ENCODE measurements at places on chromosomes 3 and 15.

GRCh38 chr3:102182162-102182561, 252.7 kb upstream of the ZPLD1 start:
- DNase-seq = no peak

- DNase-seq = no peak
These were observed 858.8 kb downstream of the FHIT start for GRCh38 chr3:60392501-60392900.

DNA sequence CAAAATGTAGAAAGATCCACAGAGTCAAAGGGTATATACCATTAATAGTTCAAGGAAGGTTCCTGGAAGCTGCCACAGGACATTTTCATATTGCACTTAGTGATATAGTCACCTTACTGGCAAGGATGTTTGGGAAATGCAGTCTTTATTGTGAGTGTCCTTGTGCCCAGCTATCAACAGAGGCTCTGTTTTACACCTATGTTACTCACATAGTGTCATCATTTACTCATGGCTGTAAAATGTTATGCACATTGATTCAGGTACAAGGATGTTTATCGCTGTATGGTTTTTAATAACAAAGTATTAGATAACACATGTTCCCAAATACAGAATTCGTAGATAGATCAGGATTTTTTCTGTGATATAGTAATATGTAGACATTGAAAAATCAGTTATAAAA, 50.9 kb downstream of the ZPLD1 start:
- DNase-seq = no peak

GRCh38 chr3:64131725-64132469, 93.4 kb downstream of the PRICKLE2 start:
- DNase-seq = no peak

DNA sequence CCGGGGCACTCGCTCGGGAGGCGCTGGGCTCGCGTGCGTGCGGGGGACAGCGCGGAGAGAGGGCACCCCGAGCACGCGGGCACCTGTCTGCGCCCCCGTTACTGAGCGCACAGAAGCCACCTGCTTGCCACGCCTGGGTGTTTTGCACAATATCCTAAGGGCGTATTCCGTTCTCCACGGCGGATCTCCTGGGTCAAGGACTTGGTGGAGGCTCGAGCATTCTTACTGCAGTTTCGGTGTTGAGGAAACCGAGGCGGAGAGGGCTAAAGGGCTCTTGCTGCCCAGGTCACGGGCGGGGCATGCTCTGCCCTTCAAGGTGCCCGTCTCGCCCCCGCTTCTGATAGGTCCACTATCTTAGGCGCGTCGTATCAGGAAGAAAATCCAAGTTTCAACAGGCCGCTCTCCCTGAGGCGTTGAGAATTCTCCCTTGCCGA, 526 bp downstream of the GPD1L start:
- no peak for DNase-seq

DNA sequence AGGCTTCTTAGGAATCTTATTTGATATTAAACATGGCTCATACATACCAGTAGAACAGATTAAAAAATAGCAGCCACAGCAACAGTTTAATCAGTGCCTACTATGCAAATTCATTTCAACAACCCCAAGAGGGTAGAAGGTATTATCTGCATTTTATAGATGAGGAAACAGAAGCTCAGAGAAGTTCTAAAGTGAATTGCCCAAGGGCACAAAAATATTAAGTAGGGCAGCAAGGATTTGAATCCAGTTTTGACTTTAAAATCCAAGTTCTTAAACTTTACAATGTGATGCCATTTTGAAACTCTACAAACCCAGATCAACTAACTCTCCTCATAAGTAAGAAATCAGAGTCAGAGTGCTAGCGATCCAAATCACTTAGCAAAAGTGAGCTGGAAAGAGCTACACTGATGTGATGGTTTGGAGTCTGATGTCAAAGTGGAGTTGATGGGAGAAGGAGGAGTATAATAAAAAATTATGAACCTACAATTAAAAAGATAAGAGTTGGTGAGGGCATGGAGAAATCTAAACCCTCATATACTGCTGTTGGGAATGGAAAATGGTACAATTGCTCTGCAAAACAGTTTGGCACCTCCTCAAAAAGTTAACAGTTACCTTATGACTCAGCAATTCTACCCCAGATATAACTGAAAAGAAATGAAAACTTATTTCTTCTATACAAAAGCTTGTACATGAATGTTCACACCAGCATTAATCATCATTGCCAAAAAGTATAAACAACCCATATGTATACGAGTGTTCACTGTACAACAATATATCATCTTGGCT, 51.0 kb upstream of the PLXND1 start:
- DNase-seq = no peak

DNA sequence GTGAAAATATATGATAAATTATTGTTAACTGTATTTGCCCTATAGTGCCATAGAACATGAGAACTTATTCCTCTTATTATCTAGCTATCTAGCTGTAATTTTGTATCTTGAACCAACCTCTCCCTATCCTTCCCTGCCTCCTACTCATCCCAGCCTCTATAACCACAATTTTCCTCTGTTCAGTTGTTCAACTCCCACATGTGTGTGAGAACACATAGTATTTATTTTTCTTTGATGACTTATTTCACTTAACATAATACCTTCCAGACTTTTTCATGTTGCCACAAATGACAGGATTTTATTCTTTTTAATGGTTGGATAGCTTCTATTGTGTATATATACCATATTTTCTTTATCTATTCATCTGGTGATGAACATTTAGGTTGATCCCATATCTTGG, 85.4 kb upstream of the SUCLG2 start:
- no peak for DNase-seq

DNA sequence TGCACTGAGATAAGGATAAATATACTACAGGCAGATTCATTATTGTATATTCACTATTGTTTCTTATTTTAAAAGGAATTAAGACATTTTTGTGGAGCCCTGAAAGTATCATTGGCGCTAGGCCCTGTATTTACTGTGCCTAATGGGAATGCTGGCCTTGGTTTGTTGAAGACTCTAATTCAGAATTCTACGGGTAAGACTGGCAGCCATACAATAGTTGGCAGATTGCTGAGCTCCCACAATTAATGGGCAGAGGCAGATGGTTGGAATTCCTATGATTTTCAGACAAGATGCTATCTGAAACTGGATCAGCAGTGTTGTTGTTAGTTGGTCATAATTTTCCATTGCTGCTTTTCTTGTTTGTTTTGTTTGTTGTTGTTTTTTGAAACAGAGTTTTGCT, 14.7 kb downstream of the PGBD4 start:
- no peak for DNase-seq

DNA sequence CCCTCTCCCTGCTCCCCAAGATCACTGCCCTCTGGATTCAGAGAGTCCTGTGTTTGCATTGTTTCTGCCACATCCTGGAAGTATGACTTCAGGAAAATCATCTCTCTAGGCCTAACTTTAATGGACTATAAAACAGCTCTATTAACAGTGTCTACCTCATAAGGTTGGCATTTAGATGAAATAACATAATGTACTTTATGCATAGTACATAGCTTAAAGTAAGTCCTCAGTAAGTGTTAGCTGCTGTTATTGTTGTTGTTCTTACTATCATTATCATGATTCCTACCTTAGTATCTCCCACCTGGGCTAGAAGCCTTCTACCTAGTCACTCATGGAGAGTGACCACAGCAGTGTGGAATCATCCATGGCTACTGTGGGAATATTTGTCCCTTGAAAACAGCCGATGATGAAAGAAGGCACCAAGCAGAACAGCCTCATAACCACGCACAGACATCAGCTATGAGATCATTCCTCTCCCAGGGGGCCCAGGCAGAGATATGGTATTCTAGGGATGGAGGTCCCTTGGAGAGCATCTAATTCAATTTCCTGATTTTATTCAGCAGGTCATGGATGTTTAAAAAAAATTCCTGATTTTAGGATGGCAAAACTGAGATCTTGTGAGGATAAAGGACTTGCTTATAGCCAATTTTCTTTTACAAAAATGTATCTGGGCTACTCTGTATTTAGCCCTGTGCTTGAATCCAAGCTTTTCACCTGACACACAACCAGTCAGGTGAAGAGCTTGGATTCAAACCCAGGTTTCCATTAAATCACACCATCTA, 1.9 kb downstream of the FSD2 start:
- DNase-seq = no peak

DNA sequence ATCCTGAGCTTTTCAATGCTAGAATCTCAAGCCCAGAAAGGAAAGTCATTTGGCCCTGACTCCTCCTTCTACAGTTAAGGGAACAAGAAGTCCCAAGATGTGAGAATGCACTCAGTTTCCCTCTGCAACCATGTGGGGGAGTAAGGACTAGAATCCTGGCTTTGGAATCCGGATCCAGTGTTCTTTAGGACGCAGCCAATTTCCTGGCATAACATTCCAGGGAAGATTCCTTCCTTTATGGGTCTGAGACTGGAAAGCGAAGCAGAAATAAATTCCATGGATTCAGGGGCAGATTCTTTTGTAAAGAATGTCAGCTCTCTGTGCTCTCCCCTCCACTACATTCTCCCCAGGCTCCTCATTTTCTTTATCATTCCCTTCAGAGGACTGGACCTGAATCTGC, 151.8 kb upstream of the SOX14 start:
- DNase-seq = no peak

GRCh38 chr3:16060945-16061344, 113.5 kb upstream of the GALNT15 start:
- DNase-seq = no peak

DNA sequence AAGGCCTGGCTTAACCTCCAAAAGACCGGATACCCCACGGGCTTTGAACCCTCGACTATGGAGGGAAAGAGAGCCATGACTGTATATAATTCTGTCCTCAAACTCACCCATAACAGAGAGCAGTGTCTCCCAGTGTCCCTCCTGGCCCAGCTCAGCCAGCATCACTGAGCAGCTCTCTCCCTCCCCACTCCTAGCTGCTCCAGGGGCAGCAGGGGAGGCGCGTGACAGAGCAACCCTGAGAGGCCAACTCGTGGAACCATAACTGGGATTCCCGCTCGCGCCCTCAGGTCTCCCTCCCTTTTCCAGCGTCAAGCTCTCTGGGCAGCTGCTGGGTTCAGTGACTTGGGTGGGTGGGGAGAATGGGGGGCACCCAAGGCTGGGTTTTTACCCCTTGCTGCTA, 561 bp upstream of the CPLX3 start:
- DNase-seq = no peak

- no peak for DNase-seq
These were observed 60.1 kb downstream of the SGO1 start for GRCh38 chr3:20125897-20126296.

- no peak for DNase-seq
These were observed 126.1 kb upstream of the TNIK start for GRCh38 chr3:171586274-171586673.

- DNase-seq = no peak
These were observed 432 bp upstream of the RAD54L2 start for GRCh38 chr3:51538115-51538458.

DNA sequence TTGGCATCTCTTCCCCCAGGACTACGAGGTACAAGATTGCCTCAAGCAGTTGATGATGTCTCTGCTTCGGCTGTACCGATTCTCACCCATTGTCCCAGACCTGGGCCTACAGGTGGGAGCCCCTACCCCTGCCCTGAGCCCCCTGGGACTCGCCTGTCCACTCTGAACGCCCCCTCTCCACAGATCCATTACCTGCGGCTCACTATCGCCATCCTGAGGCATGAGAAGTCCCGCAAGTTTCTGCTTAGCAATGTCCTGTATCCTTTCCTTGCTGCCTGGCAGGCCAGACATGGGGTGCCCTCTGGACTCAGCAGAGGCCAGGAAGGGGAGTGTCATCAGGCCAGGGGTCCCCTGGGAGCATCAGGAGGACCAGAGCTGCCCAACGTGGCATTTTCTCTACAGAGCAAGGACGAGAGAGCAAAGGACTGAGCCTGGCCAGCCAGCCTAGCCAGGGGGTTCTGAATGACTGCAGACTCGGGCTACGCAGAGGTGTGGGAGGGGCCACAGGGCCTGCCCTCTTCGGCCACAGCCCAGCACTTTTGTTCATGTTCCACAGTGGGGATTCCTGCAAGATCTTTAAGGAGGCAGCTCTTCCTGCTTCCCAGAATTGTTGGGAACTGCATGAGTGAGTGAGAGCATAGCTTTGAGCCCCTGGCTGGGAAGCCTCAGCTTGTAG, 11.2 kb downstream of the RNF123 start:
- no peak for DNase-seq

GRCh38 chr3:49840388-49840787, 16.0 kb downstream of the TRAIP start:
- no peak for DNase-seq

DNA sequence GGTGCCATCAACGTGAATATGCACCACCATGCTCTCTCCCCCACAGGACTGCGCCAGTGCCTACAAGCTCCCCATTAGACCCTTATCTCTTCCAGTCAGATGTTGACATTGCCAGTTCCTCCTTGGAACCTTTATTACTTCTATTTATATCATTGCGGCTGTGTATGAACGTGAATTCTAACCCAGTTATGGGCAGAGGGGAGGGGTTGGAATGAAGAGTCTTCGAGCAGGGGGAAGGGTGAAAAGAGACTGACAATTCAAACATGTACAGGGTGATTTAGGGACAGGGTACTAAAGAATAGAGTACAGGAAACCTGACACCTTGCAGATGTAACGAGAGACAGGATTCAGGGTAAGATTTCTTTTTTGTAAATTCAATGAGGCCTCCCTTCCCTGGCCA, 41.8 kb upstream of the ST6GAL1 start:
- no peak for DNase-seq

DNA sequence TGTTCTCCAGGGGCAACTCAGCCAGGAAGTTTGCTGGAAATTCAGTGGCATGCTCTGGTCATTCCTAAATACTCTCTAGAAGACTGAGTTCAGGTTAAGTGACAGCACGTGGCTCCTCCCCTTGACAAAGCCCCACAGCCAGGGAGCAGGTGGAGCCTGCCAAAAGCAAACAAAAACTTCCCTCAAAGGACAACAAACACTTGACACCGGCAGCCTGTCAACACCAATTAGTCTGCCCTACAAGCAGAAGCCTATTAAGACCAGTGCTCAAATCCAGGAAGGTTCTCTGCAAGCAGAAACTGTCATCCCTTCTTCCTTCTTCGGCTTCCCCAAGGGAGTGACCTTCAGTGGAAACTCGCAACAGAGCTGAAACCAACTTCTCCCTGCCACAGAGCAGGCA, 5.0 kb downstream of the MEX3B start:
- DNase-seq = no peak

DNA sequence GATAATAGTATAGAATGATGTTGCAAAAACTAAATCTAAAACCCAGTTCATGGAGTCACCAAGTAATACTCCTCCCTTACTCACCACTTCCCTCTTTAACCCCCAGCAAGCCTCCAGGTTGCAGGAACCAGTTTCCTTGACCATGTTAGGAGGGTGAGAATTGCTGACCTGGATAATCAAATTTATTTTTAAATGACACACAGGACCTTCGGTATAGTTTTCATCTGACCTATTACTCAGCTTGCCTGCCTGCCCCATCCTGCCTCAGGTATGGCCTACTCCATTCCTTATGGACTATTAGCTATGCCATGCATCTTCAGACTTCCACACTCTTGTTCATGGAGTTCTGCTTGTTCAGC, 883 bp downstream of the RTP4 start:
- no peak for DNase-seq

All from type B pancreatic cell (in vitro differentiated cells).